ENCODE measurements at places on chromosomes 13 and 19.

DNA sequence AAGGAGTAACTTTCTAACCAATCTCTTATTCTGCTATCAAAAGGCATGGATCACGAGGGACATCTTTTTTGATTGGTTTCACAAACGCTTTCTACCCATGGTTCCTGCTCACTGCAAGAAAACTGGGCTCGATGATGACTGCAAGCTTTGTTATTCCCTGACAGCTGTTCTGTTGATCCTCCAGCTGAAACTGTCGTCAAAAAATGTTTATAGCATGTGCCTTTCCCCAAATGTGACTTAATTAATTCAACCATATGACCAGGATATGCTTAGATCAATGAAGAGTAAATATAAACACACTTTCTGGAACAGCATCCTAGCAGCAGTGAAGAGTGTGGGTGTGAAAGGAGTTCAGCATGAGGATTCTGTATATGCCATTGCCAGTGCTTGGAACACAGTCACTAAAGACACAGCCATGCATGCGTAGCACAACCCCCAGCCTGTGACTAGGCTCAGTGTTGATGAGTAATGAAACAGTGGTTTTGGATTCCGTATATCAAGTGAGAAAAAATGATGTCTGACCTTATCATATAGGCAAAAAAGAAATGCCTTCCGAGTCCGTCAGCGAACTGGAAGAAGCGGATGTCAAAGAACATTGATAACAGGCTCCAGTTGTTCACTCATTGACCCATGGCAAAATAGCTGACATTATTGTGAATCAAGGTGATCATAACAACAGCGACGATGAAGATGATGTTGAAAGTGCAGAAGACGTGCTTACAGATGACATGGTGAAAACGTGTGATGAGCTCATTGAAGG is 347.4 kb downstream of the FGF9 start:
- DNase-seq: peak; percentile 11

- peak; percentile 66 for DNase-seq
These were observed 21.3 kb downstream of the HCN2 start for GRCh38 chr19:610801-611480.

DNA sequence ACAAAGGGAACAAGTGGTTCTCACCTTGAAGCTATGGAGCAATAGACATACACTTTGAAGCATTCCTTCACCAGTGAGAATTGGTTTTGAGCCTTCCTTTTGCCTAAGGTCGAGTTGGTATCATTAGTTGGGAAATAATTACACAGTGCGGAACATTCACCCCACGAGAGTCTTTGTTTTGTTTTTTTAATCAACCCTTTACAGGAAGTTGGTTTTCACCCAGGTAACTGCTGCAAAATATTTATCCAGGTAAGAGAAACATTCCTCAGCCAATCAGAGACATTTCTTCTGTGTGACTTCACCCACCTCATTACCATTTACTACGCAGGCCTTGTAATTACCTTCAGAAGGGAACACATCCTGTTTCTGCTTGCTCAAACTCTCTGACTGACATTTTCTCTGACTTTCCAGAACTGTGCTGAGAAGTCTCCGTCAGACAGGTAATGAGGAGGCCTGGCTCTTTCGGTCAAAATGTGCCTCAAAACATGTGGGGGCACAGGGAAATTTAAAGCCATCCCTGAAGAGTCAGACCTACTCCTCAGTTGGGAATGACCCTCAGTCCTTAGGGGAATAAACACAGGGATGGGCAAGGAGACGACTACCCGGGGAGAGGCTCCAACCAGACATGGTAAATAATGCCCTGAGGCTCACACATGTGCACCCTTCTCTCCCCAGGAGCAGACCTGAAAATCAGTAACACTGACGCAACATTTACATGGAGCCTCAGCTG is 22.7 kb upstream of the SERP2 start:
- no peak for DNase-seq

DNA sequence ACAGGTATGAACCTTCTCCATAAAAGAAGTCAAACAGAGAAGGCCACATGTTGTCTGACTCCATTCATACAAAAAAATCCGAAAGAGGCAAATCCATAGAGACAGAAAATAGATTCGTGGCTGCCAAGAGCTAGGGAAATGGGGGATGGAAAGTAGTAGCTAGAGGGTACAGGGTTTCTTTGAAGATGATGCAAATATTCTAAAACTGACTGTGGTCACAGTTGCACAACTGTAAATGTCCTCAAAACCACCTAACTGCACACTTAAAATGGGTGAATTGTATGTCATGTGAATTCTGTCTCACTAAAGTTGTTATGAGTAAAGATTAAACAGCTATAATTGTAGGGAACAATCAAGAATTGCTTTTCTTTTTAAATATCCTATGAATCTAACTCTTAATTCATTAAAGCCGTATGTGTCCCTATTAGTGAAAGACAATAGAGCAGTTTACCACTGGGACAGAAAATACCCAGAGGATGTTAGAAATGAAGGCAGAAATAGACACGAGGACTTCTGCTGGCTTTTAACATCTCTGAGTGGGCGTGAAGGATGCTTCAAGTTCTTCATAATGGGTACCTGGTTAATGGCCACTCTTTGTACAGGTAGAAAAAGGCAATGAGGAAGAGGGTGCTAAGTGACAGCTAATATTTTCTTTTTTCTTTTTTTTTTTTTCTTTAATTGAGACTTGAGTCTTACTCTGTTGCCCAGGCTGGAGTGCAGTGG is 21.2 kb downstream of the INSR start:
- no peak for DNase-seq

- no peak for DNase-seq
These were observed 276.8 kb downstream of the TEX29 start for GRCh38 chr13:111597191-111597611.

- DNase-seq: no peak
These were observed 188.6 kb downstream of the TEX29 start for GRCh38 chr13:111508902-111509509.

GRCh38 chr13:66323745-66324347 is 906.3 kb downstream of the PCDH9 start:
- no peak for DNase-seq

DNA sequence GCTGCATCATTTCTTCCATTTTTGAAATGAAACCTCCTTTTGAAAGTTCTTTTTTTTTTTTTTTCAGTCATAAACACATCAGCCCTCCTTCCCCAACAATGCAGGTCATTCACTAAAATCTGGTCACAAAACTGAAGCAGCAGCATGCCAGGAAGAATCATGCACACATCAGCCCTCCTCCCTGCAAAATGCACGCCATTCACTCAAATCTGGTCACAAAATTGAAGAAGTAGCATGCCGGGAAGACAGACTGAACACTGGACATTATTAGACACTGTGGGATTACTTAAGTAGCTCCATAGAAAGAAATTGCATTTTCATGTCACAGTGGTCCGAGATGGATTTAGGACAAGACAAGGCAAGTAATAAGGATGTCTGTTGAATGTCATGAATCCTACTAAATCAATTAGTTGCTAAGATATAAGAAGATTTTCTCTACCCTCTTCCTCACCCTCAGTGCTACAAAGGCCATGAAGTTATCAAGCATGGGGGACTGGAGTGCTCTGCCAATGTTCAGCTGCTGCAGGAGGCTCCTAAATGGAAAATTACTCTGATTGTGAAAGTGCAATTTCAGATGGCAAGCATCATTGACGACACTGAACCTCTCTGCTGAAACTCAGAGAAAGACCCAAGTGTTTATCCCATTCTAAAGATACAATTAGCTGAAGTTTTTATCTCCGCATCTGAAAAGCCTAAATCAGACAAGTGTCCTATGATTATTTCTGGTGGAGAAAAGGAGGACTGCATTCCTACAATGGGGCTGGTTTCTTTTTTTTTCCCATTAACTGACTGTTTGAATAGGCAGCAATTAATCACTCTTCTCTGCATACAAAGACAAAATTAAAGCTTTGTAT is 913.2 kb downstream of the DIAPH3 start:
- no peak for DNase-seq

DNA sequence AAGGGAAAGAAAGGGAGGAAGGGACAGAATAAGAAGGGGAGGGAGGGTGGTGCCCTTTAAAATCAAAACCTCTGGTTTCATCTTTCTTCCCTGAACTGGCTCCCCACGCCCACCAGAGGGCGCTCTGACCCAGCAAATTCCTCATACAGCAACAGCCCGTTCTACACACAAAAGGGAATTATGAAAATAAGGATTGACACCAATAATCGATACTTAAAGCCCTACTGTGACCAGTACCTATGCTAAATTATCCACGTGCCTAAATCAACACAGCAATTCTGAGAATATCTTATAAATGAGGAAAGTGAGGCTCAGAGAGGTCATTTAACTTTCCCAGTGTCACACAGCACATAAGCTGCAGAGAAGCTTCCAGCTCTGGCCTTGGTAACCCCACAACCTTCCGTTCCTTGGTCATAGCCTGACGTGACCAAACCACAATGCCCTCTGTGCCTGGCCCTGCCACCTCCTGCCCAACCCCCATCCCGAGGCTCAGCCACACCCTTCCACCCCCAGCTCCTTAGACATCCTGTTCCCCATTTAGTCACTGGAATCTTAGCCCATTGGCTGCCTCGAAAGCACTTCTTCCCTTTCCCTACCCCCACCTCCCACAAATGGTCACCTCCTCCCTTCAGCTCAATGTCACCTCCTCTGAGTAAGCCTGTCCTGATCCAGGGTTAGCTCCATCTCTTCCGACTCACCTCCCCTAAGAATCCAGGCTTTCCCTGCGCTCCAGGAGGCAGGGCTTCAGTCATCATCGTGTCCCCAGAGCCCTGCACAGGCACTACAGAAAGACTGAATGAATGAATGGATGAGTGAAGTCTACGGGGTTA is 34.2 kb upstream of the PNMA8B start:
- peak; percentile 64 for DNase-seq

- DNase-seq: no peak
These were observed 21.8 kb downstream of the EVI5L start for GRCh38 chr19:7851623-7852500.
